ENCODE measurements at places on chromosomes 6 and 20.

DNA sequence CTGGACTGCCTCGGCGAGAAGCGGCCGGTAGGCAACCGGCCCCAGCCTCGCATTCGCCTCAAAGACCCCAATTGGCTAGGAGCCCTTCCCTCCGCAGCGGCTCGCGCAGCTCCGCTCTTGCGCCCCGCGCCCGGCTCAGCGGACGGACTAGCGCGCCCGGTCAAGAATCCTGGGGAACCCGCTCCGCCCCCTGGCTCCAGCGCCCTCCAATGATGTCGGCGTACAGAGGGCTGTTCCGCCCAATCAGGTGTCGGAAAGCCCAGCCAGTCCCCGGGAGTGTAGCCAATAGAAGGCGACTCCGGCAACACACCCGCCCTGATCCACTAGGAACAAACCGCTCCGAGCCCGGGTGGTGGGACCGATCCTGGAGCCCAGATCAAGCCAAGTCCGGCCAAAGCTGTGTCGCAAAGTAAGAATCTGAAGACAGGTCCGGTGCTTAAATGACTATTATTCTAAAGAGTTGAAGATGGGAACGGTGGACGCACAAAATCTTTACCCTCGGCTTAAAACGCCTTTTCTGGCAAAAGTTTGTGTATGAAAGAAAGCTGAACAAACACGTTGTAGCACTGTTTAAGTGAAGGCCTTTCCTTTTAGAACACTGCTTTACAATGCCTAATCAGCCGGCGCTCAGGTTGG is 132.2 kb downstream of the OGFRL1 start:
- peak; percentile 93 for DNase-seq

DNA sequence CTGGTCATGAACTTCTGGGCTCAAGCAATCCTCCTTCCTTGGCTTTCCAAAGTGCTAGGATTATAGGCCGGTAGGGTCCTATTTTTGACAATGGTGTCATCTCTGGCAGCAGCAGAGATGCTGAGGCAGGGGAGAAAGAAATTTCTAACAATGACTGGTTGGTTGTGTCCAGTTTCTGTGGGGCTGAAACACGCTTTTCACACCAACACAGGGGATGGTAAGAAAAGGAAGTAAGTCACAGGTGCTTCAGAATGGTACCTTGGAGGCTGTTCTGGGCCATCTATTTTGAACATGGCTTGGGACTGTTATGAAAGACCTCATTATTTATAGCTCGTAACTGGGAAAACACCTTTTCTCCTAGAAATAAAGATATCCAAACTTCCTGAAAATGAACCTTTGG is 72.6 kb downstream of the GJA10 start:
- DNase-seq = no peak

DNA sequence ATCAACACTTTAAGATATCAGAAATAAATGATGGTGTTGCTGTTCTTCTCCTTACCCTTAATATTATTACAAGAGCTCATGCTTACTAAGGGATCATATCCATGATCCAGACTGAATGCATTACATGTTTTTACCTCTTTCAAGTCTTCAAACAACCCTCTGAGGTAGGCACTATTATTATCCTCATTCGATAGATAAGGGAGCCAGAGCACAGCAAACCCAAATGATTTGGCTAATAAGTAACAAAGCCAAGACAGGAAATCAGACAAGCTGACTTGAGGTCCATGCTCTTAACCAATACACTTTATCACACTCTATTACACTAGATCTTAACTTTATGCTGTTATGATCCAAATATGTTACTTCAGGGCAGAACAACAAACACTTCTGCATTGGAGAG is 145.9 kb downstream of the RALGAPA2 start:
- no peak for DNase-seq

GRCh38 chr20:24361541-24361940 is 107.9 kb upstream of the SYNDIG1 start:
- no peak for DNase-seq

GRCh38 chr6:99349171-99350141 is at the start of gene FAXC:
FAXC (minus strand) TSS chr6:99349674; CDS start chr6:99349372, 302 bp downstream.
- no peak for DNase-seq

- DNase-seq = no peak
Measured at GRCh38 chr20:37111926-37112455, 16.2 kb upstream of the RBL1 start.

GRCh38 chr6:95084867-95085266 is 492.5 kb upstream of the MANEA start:
- no peak for DNase-seq

- DNase-seq = no peak
Measured at GRCh38 chr20:9262653-9263194, 193.8 kb downstream of the PLCB4 start.

GRCh38 chr6:133889557-133890403 is 867 bp downstream of the TCF21 start:
- DNase-seq = no peak

DNA sequence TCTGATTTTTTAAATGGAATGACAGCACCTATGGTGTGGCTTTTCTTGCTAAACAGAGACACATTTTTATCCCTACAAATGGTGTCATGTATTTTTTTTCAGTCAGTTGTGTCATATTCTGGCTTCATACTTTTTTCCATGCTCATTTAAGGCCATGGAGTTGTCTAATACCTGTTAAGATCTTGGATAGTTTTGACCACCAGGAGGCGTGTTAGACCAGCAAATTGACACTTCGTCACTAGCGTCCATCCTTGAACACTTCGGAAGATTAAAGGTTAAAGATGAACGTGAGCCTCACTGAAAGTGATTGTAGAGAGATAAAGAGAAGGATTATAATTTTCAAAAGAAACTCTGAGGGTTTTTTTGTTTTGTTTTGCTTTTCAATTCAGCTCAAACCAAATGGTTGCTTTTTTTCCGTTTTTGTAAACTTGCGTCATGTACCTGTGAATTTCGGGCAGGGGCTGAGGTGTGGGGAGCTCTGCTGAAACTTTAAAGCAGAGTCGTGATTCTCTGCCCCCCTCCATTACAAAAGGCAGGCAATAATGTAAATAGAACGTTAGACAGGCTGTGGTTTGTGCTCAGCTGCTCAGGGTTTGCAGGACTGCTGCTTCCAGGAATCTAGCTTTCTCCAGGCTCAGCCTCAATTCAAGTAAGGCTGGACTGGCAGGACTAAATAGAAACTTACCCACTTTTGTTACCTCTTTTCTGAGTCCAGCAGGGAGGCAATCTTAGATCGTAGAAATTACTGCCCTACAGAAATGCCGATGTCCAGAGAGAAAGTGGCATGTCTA is 245.1 kb downstream of the FOXA2 start:
- DNase-seq = peak; percentile 31

DNA sequence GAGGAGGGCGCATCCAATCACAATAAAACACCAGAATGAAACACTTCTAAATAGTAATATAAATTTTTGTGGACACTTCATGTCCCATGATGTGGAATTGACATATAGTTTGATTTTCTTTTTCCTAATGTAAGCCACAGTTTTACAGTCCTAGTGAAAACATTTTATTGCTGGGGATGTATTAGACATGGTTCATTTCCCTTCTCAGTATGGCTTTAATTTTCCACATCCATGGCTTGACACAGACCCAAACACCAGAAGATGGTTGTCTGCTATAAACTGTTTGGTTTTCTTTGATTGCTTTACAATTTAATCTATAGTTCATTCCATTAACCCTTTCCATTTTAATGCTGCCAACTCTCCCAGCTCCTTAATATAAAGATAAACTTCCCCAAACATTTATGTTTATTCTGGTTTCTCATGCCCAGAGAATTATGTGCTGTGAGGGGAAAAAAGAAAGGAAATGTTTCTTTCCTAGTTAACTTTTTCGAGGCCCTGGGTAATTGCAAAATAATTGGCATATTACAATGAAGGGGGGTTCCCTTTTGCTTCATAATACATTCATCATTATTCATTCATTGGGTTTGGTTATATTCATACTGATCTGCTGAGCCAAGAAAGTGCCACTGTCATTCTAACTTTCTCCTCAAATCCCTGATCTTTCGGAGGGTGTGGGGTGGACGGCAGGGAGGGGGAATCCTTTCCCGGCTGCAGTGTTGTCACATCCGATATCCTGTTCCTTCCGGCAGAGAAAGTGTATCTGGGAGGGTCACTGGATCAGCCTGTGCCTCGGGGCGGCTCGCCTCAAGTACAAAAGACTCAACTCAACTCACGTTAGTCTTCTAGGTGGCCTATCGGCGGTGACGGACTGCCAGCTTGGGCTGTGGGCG is 127.6 kb upstream of the TFAP2D start:
- DNase-seq = no peak

DNA sequence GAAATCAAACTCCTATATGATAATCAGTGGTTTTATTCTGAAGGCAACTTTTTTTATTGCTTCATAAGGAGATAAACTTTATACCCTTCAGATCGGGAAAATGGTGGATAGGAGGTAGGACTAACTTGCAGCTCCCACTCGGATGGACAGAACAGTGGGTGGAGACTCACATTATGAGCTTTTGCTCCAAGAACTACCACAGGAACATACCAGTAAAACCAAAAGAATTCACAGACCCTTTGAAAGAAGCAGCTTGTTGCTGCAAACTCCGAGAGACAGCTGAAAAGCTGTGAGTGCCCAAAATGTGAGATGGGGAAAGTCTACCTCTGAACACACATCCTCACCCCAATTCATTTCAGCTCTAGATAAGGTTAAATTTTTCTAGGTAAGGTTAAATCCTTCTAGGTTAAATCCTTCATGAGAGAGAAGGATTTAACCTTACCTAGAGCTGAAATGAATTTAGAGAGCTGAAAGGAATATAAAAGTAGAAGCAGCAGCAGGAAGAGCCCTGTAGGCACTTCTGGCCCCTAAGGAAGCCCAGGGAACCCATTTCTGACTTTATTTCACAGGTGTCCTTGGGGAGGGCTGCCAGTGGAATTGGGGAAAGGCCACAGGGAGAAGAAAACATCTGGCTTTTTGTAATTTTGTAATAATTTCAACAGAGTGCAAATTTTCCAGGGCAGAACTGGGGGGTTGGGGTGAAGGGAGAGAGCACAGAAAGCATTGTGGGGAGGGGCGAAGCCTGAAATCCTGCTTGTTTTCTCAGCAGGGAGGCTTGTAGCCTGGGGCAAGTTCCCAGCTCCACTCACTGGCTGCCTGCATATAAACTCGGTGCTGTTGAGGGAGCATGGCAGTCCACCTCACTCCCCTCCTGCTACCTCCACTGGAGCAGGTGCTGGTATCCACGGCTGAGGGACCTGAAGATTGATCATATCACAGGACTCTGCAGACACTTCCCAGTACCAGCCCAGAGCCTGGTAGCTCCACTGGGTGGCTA is 65.9 kb upstream of the HCRTR2 start:
- DNase-seq = no peak

DNA sequence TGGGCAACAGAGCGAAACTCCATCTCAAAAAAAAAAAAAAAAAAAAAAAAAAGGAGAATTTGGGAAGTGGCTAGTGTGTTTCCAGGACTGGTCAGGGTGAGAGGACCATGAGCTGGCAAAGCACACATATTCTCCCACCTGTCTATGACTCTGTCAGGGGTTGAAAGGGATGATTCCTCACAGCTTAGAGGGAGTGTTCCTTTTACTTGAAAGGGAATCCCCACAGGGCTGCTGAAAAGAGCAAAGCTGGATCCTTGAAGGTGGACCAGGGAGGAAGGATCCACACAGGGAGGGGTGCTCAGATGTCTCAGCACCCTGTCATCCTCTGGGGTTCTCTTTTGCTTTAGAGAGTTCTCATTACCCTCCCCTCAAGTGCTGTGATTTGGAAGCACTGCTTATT is 13.2 kb downstream of the MRAP2 start:
- no peak for DNase-seq

DNA sequence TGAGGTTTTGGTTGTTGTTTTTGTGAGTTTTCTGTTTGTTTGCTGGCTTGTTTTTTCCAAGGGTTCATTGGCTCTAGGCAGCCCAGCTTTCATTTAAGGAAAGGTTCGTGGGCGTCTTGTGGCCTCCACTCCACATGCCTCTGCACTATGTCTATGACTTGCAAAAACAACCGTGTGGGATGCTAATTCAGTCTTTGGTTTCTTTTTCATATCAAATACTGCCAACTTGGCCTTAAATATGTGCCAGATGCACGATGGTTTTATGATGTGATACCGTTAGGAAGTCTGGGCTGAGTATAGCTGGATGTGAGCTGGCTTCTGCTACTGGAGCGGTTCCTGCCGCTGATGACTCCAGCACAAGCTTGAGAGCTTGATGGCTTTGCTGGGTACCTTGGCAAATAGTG is 96.3 kb downstream of the BMP2 start:
- DNase-seq = no peak

DNA sequence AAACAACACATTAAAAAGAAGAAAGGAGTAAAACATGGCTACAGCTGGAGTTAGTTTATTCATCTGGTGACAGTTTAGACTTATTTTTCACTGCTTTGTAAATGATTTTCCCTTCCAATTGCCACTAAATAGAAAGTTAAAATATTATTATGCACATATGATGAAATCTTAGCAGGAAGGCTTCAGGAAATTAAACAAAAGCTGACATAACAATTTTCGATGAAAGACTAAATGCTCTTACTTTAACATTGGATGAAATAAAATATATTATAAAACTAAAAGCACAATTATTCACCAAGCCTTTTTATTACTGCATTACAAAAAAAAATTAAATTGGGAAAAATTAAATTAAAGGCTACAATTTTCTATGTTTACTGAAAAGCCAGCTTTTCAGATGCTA is 158.0 kb downstream of the MMUT start:
- no peak for DNase-seq

DNA sequence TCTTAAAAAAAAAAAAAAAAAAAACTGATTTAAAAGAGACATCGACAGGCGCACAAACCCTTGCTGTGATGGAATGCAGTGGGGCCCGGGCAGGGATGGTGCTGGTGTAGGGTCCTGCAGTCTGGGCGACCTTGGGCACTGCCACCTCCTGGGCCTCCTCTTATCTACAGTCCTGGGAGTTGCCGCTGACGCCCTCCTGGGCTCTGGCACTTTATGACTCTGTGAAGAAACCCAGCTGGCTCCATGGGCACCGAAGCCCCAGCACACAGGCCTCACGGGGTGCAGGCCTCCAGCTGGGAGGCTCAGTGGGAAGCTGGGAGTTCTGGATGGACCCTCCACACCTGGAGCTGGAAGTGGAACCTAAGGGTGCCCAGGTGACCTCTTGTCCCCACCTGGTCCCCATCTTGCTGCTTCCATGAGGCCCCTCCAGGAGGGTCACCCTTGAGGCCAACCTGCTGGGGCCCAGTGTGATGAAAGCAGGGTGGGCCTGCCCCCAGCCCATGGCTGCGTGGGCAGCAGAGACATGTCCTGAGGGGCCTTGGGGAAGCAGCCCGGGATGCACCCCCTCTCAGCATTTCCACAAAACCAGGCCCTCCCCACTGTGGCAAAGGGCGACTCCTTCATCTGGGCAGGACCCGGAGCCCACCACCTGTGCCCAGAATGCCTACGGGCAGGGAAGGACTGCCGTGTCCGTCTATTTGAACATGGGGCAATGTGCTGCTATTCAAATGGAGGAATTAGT is 104.9 kb downstream of the ASXL1 start:
- no peak for DNase-seq

All from HFFc6 (cell line).